ENCODE measurements at places on chromosomes 2 and 18.

GRCh38 chr18:23531912-23532311, 28.6 kb downstream of the RMC1 start:
- DNase-seq: no peak

- no peak for DNase-seq
Measured at GRCh38 chr2:240170883-240171282, 30.4 kb upstream of the OTOS start.

- DNase-seq: no peak
Measured at GRCh38 chr2:6538607-6539006, 327.1 kb downstream of the CMPK2 start.

DNA sequence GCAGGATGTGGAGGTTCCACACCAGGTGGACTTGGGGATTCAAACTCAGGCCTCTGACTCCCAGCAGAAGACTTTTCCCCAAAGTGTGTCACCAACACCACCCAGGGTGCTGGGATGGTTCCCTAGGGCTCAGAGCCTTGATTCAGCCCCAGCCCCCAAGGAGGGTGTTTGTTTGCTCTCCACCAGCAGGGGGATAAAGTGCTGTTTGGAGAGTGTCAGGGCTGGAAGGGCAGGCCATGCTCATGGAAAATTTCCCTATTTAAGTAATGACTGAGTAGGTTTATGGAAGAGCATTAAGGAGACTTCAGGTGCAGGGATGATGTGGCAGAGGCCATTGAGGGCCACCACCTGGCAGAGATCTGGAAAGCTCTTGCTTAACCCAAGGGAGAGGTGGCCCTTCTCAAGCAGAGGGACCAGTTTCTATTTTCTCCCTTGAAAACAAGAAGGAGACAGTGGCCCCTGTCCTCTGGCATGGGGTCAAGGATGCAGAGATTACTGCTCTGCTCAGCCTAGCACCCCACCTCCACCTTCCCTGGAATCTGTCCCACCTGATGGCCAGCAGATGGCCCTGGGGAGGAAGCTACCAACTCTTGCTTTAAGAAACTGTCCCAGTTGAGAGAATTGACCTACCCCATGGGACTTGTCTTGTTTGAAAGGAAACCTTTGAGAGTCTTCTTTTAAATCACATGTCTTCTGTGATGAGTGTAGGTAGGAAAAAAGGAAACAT, 122.1 kb downstream of the ACOXL start:
- DNase-seq: no peak

DNA sequence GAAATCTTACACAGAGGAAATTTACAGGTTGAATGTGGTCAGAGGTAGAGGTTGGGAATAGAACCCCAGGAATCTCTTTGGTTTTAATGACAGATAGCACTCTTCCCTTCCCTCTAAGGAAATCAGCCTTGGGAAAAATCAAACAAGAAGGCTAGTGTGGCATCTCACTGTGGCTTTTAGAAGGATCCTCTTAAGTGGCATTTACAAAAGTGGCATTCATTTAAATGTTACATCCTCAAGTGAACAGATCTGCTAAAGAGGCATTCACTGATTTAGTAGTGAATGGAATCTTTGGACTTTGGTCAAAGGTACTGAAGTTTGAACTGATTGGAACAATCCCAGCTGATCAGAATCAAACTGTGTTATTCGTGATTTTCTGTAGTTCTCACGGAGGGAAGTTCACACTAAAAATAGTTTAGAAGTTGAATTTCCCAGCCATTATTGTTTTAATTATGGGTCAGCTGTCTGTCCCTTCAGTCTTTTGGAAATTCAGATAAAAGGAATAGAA, 136.5 kb upstream of the FN1 start:
- no peak for DNase-seq

- DNase-seq: no peak
Measured at GRCh38 chr2:108324531-108325255, 36.0 kb downstream of the SULT1C2 start.

GRCh38 chr2:227884511-227884947, 13.1 kb downstream of the DAW1 start:
- DNase-seq: no peak

All from gastrocnemius medialis (tissue), 4 donors.